ENCODE measurements at places on chromosomes 2 and 18.

GRCh38 chr2:32680942-32681341, 53.1 kb downstream of the TTC27 start:
- no peak overlapping the region for H3K4me3 ChIP-seq
- H3K27ac ChIP-seq, result no peak overlapping the region
- DNase-seq, result no peak
- H3K4me1 ChIP-seq, result no peaks in the 10 kb centered on the region
- peaks cover 23% of the 10 kb centered on the region for H3K36me3 ChIP-seq
- H3K27me3 ChIP-seq, result no peaks in the 10 kb centered on the region

- no peaks in the 10 kb centered on the region for H3K27me3 ChIP-seq
- no peak overlapping the region for H3K4me3 ChIP-seq
- H3K36me3 ChIP-seq, result peaks cover 2% of the 10 kb centered on the region
- H3K4me1 ChIP-seq, result no peaks in the 10 kb centered on the region
- H3K27ac ChIP-seq, result no peak overlapping the region
Measured at GRCh38 chr2:18940184-18940583, 350.8 kb upstream of the NT5C1B start.

DNA sequence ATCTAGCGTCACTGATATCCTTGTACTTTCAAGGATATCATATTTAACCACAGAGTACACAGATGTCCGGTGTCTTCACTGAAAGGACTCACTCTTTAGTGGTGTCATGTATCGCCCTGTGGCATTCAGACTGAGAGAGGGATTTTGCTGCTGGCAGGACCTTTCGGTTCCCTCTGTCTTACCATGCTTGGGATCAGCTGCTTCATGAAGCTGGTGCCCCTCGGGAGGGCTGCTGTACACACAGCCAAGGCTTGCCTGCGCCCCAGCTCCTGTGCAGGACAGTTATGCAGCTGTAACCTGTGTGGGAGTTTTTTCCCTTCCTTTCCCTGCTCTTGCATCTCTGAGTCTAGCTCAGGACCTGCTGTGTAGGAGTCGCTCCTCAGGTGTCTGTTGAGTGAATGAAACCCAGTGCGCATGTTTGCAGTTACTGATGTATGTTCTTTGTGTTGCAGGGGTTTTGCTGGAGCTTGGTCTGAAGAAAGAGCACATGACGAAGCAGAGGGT, 64.4 kb downstream of the GREB1 start:
- no peaks in the 10 kb centered on the region for H3K36me3 ChIP-seq
- no peak for DNase-seq
- no peak overlapping the region for H3K4me3 ChIP-seq
- no peaks in the 10 kb centered on the region for H3K27me3 ChIP-seq
- no peaks in the 10 kb centered on the region for H3K4me1 ChIP-seq

- no peak overlapping the region for H3K4me3 ChIP-seq
- no peaks in the 10 kb centered on the region for H3K36me3 ChIP-seq
- DNase-seq, result no peak
Measured at GRCh38 chr2:41720331-41721251, 327.2 kb upstream of the PKDCC start.

DNA sequence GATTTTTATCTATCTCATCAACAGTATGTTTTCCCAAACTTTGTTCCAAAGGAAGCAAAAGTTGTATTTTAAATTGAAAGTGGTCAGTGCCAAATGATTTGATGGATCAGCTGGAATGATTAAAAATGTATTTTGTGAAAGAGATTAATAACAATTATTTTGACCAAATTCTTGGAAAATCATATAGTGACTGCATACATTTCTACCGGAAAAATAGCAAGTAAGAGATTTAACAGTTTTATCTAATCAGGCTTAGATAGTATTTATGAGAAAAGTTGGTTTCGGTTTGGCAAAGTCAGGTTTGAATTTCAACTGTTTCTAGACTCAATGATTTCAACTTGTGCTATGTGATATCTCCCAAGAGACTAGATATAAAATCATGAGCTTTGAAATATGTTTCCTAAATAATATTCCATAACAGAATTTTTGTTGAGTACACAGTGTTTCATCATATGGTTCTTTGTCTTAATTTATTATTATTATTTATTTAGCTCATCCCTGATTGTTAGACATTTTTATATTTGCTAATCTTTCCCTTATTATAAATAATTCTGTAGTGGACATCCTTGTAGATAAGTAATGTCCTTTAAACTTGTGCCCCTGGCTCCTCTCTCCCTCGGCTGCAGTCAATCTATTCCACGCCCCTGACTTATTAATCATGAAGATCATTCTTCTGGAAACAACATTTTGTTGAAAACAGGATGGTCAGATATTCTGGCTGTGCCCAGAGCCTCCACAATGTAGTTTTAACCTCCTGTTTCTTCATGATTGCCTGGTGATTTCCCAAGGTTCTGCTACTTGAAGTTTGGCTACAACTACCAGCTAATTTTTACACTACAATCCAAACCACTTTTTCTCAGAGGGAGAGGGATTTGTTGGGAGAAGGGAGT, 520.7 kb upstream of the TCF4 start:
- H3K27ac ChIP-seq, result no peak overlapping the region
- no peak overlapping the region for H3K4me3 ChIP-seq
- H3K36me3 ChIP-seq, result no peaks in the 10 kb centered on the region
- H3K4me1 ChIP-seq, result peaks cover 6% of the 10 kb centered on the region
- H3K27me3 ChIP-seq, result peaks cover 3% of the 10 kb centered on the region
- no peak for DNase-seq

- H3K4me1 ChIP-seq, result no peaks in the 10 kb centered on the region
- no peaks in the 10 kb centered on the region for H3K36me3 ChIP-seq
- DNase-seq, result no peak
- H3K4me3 ChIP-seq, result no peak overlapping the region
- no peak overlapping the region for H3K27ac ChIP-seq
Measured at GRCh38 chr2:30765191-30765590, 42.1 kb downstream of the CAPN13 start.

DNA sequence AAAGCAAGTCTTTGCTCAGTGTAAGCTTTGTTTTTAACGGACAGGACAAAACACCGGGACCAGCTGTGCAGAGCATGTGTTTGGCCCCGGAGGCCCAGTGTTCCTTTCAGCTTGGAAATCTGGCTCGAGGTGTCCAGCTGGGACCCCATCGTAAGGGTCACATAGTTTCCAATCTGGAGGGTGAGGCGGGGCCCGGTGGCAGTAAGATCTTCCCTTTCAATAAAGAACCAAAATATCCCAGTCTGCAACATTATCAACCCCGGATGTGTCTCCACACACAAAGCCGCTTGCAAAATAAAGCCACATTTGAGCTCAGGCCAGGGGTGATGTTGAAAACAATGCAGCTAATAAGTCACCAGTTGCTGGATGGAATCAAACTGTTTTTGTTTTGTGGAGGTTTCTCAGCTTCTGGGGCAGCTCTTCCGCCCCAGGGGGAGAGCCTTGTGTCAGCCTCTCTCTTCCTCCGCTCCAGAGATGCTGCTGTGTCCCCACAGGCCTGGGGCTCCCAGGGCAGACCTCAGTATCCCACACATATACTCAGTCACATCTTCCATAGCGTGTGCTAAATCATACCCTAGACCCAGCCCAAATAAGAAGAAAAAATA, 138.6 kb upstream of the GLI2 start:
- H3K36me3 ChIP-seq, result no peaks in the 10 kb centered on the region
- H3K4me1 ChIP-seq, result no peaks in the 10 kb centered on the region
- H3K4me3 ChIP-seq, result no peak overlapping the region
- H3K27me3 ChIP-seq, result peaks cover 4% of the 10 kb centered on the region
- DNase-seq, result no peak
- no peak overlapping the region for H3K27ac ChIP-seq

DNA sequence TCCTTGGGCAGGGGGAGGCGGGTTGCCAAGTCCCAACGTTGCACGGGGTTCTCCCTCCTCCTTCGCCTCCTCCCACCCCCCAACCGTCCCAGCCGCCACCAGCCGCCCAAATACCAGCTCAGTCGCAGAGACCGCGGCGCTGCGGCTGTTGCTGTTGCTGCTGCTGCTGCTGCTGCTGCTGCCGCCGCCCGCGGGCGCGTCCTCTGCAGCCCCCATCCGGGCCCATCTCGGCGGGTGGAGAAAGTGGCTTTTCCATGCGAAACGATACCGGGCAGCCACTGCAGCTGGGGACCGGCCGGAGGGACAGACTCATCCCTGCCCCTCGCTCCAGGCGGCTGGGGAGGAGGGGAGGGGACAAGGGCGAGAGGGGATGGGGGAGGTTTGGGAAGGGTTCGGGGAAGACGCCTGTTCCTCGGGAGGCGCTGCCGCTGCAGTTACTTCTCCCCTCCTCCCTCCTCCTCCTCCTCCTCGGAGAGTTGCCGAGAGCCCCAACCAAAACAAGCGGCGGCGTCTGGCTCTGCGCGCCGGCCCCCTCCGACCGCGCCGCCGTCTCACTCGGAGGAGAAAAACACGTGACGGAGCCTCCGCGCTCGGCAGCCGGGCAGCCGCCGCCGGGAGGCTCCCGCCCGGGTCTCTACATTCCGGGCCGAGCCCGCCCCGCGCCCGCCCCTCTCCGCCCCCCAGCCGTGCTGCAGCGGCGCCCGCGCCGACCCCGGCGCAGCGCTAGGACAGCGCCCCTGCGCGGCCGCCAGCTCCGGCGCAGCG, at the start of gene IRS1:
Gene IRS1, minus strand, starts transcription at position 610 of the 765 bp plus-strand sequence. CDS start 1,082 bp downstream, outside the sequence.
- peaks cover 10% of the 10 kb centered on the region for H3K36me3 ChIP-seq
- peak within 1 kb of the TSS; percentile 84 for H3K27ac ChIP-seq
- H3K27me3 ChIP-seq, result peaks cover 8% of the 10 kb centered on the region

DNA sequence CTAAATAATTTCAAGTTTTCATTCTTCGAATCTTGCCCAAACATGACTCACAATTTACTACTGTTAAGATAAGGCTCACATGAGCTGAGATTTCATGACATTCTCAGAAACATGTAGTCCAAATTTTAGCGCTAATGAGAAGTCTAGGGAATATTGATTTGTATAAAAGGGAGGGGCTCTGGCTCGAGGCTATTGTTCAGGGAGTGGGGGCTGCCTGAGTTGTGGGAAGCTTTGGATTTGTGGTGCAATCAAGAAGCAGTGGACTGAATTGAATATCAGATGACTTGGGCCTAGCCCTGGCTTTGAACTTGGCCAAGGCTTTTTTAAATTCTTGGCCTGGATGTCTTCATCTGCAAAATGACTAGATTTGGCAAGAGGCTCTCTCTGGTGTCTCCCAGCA, 674.9 kb upstream of the FANCL start:
- H3K4me1 ChIP-seq, result no peaks in the 10 kb centered on the region
- DNase-seq, result no peak
- H3K4me3 ChIP-seq, result no peak overlapping the region
- H3K27me3 ChIP-seq, result no peaks in the 10 kb centered on the region
- no peak overlapping the region for H3K27ac ChIP-seq

- no peak overlapping the region for H3K4me3 ChIP-seq
- H3K36me3 ChIP-seq, result no peaks in the 10 kb centered on the region
- H3K27ac ChIP-seq, result no peak overlapping the region
- H3K27me3 ChIP-seq, result no peaks in the 10 kb centered on the region
- no peaks in the 10 kb centered on the region for H3K4me1 ChIP-seq
Measured at GRCh38 chr2:138274421-138275291, 226.9 kb upstream of the SPOPL start.

GRCh38 chr2:25642298-25642697, 31.1 kb downstream of the DTNB start:
- no peak for DNase-seq
- H3K4me3 ChIP-seq, result no peak overlapping the region
- H3K27me3 ChIP-seq, result no peaks in the 10 kb centered on the region

- H3K4me3 ChIP-seq, result no peak overlapping the region
- no peak for DNase-seq
- peaks cover 10% of the 10 kb centered on the region for H3K4me1 ChIP-seq
- no peaks in the 10 kb centered on the region for H3K36me3 ChIP-seq
- no peak overlapping the region for H3K27ac ChIP-seq
- no peaks in the 10 kb centered on the region for H3K27me3 ChIP-seq
Measured at GRCh38 chr2:238488347-238488826, 61.7 kb downstream of the ASB1 start.

DNA sequence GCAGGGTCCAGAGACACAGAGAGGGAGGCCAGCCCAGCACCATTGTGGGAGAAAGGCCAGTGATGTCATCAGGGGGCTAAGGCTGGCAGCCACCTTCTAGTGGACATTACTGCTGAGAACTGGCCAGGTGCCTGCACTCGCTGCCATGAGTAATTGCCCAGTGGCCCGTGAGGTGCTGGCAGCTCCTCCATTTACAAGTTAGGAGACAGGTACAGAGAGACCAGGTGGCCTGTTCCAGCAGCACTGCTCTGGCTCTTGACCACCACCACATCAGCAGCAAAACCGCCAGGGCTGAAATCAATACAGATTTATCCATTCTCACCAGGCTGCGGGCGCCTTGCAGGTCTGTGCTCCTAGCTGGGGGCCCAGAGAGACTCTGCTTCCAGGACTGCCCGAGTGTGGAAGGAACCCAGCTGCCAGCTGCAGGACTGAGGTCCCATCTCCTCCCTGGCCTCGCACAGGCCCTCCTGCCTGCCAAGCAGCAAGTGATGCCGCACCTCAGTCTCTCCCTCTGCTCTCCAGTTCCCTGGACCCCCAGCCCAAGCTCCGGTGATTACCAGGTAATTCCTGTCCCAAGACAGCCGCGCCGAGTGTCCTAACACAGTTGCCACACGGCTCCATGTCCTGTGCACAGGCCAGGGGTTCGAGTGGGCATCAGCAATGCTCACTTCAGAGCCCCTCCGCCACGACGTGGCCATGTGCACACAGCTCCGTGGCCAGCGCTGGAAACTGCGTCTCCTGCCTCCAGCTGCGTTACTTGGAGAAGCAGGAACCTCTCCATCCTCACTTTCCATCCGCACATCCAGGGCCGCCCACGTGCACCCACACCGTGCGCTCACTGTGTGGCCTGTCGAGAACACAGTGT, 101.0 kb upstream of the CTDP1 start:
- DNase-seq, result no peak
- no peak overlapping the region for H3K4me3 ChIP-seq
- no peak overlapping the region for H3K27ac ChIP-seq
- H3K36me3 ChIP-seq, result no peaks in the 10 kb centered on the region
- H3K27me3 ChIP-seq, result no peaks in the 10 kb centered on the region

GRCh38 chr2:105057005-105057404, 19.1 kb downstream of the MRPS9 start:
- H3K36me3 ChIP-seq, result peaks cover 41% of the 10 kb centered on the region
- H3K27me3 ChIP-seq, result no peaks in the 10 kb centered on the region
- no peak for DNase-seq
- H3K4me1 ChIP-seq, result peaks cover 18% of the 10 kb centered on the region
- no peak overlapping the region for H3K27ac ChIP-seq

DNA sequence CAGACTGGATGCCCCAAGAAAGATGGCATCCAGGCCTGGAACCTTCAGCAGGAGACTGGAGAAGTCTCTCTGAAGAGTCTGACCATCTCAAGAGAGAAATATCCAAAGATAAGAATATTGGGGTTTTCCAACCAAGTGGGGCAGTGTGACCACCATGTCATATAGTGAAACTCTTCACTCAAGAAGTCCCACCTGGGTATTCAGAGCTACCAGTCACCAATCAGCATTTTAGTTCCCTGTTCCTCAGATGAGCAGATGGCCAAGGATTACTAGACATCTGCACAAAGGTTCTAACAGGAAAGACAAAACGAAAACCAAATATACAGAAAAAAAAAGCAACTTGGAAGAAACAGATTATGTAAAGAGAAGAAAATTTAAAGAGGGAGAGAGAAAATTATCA, 38.5 kb upstream of the CXCR4 start:
- H3K27ac ChIP-seq, result no peak overlapping the region
- no peak for DNase-seq
- H3K4me1 ChIP-seq, result peaks cover 9% of the 10 kb centered on the region
- peaks cover 1% of the 10 kb centered on the region for H3K36me3 ChIP-seq
- no peaks in the 10 kb centered on the region for H3K27me3 ChIP-seq
